ENCODE measurements at places on chromosomes 6 and 20. TPM values are rescaled to one million over a fixed set of nuclear protein-coding genes. Genes with fewer than 3 reads are reported as not detected.
A peak's percentile ranks its signal among the peaks of the same experiment; 100 is the strongest.

The RIN2 gene
- 14.3 TPM for total RNA-seq

- DNase-seq = no peak
Observed at GRCh38 chr6:56456785-56457184, 185.9 kb downstream of the DST start.

- DNase-seq = peak; percentile 89
Observed at GRCh38 chr6:53544470-53545308, at the start of gene GCLC. Gene GCLC (minus strand): TSS chr6:53545101. CDS start chr6:53544645, 456 bp downstream.

GRCh38 chr20:53889411-53890148 is 180.8 kb downstream of the BCAS1 start:
- no peak for DNase-seq

- DNase-seq = peak; percentile 3
Observed at GRCh38 chr6:84453499-84453898, 226.1 kb upstream of the CEP162 start.

DNA sequence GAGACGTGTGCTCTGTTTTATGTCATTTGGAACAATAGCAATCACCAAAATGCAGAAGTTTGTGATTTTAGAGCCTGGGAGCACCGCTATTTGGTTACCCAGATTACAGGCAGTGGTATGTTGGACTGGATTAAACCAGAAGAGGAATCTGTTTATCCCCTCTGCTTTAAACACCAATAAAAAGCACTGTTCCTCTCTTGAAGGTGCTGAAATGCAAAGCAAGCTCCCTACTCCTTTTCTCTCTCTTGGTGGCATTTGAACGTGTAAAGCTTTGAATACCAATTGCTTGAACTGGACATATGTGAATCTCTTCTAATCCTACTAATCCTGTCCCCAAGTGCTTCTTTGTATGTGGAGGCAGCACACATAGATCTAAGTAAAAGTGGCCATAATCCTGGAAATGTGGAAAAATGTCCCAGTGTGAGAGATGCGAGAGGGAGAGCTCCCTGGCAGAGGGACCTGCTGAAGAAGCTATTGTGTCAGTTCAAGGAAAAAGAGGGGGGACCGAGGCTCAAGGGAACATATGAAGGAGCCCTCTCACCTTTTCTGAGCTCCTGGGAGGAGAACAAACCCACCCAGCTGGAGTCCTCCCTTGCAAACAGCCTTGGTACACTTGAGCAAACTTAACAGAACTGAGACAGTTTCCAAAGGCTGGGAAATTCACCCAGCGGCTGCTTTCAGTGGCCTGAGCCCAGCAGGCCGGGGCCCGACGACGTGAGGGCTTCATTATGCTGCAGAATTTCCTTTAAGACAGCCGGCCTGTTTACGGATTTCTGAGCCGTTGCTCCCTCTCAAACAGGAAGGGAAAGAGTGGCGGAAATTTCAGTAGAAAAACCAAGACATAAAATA is 18.8 kb upstream of the OLIG3 start:
- no peak for DNase-seq

Measured in MG63 (cell line).